ENCODE measurements at places on chromosomes 3 and 15.

GRCh38 chr3:28172748-28173147 is 68.7 kb upstream of the CMC1 start:
- no peak for DNase-seq

- no peak for DNase-seq
Observed at GRCh38 chr3:111609700-111610099, 14.6 kb upstream of the ZBED2 start.

DNA sequence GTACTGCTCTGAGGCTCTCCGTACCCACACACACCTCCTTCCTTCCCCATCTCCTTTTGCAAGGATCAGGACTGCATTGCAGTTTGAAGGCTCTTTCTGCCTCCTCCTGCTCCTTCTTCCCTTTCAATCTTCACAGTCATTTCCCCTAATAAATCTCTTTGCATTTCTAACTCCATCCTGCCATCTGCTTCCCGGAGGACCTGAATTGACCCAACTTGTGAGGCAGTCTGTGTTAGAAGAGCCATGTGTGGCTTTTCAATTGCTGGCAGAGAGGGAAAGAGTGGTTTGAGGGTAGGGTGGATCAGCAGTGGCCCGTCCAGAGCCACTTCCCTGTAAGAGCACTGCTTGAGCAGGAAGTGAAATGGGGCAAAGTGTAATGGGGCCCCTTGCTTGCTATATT is 35.8 kb downstream of the ANAPC13 start:
- no peak for DNase-seq

- DNase-seq = no peak
Observed at GRCh38 chr15:85788771-85789495, 5.8 kb downstream of the KLHL25 start.

All from stimulated activated CD4-positive, alpha-beta T cell treated with anti-CD3 and anti-CD28 coated beads, Interleukin-1b, Interleukin-23, amount 100 ng/mL, for 24 hours (primary cell).